Cerebellar nuclear complex (tissue), 1 donor: ENCODE measurements at places on chromosomes 12 and 14.

- DNase-seq = no peak
Measured at GRCh38 chr12:45231515-45232145, 15.7 kb downstream of the ANO6 start.

GRCh38 chr14:75452900-75453816 lies 25.3 kb downstream of the JDP2 start:
- DNase-seq = no peak

DNA sequence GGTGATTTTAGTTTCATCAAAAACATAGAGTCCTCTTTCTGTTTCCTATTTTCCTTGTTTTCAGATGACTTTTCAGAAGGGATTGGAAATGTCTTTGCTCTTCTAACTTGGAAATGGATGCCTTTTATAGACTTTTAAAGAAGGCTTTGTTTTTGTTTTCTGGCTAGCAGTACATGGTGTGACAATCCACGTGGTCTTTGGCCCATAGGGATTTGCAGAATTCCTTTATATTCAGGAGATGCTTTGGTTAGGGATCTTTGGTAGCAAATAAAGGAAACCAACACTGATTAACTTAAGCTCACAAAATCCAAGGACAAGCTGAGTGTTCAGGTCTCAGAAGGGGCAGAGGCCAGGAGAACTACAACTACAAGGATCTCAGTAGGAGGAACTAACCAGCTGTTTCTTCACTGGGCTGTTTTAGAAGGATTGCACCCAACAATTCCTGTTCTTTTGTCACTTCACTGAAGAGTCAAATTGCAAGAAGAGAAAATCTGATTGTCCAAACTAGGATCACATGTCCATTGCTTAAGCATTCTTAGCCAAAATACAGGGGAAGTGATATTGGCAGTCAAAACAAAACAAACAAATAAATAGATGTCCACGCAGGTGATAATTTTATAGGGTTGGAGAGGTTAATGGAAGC lies 58.6 kb upstream of the MANSC4 start:
- DNase-seq = no peak

GRCh38 chr14:50082308-50082742 lies 34.0 kb downstream of the VCPKMT start:
- no peak for DNase-seq

GRCh38 chr12:2681450-2682205 lies 113.1 kb upstream of the FKBP4 start:
- no peak for DNase-seq

DNA sequence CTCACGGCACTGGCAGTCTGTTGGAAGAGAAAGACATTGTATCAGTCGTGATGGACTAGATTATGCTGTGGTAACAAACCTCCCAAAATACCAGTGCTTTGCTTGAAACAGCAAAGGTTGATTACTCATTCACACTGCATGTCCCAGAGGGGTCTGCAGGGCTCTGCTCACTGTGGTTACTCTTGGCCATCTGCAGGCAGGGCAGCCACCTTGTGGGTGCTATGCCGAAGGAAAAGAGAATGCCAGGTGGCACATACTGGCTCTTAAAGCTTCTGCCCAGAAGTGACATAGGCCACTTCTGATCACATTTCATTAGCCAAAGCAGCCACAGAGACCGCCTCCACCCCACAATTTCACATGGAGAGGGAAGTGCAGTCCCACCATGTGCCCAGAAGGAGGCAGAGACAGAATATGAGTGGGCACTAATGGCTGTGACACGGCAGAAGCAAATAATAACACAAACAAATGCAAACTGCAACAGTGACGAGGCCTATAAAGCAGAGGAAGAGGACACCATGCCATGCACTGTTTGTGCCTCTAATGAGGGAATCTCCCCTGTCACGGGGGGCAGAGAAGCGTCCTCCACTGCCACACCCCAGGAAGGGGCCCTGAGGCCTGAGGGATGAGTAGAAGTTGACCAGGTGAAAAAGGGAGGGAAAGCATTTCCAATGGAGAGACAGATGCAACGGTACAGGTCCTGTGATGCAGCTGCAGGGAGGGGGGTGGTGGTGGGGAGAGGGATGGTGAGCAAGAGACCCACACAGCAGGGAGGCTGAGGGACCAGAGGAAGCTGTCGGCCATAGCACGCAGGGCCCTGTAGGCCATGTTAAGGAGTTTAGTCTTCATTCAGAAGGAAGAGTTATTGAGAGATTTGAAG lies 51.7 kb upstream of the KICS2 start:
- no peak for DNase-seq

GRCh38 chr14:60266021-60266937 lies 17.3 kb downstream of the PPM1A start:
- no peak for DNase-seq

- DNase-seq = no peak
Measured at GRCh38 chr14:52473557-52473956, 78.7 kb downstream of the TXNDC16 start.

DNA sequence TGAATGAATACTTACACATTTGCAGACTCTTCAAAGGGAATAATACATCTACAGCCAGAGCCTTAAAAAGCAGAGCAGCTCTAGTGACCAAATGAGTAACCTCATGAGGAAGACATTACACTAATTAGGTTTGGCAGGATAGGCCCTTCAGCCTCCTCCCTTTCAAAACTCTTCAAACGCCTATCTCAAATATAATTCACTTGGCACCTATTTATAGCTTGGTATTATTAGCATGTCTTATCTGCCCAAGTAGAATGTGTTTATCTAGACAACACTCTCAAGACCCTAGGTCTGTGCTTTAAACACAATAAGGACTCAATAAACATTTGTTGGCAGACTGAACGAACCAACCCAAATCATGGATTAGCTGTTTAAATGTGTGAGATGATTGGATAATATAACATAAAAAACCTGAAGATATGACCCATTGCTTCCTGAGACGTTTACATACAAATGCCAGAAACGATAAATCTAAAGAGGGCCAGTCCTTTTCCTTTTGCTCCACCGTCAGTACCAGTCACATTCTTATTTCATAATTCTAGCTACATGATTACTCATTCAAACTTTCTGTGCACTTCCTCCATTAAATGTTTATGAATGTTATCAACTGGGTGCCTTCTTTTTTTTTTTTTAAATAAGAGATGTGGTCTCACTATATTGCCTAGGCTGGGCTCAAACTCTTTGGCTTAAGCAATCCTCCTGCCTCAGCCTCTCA lies 123.3 kb downstream of the CEP83 start:
- DNase-seq = no peak

DNA sequence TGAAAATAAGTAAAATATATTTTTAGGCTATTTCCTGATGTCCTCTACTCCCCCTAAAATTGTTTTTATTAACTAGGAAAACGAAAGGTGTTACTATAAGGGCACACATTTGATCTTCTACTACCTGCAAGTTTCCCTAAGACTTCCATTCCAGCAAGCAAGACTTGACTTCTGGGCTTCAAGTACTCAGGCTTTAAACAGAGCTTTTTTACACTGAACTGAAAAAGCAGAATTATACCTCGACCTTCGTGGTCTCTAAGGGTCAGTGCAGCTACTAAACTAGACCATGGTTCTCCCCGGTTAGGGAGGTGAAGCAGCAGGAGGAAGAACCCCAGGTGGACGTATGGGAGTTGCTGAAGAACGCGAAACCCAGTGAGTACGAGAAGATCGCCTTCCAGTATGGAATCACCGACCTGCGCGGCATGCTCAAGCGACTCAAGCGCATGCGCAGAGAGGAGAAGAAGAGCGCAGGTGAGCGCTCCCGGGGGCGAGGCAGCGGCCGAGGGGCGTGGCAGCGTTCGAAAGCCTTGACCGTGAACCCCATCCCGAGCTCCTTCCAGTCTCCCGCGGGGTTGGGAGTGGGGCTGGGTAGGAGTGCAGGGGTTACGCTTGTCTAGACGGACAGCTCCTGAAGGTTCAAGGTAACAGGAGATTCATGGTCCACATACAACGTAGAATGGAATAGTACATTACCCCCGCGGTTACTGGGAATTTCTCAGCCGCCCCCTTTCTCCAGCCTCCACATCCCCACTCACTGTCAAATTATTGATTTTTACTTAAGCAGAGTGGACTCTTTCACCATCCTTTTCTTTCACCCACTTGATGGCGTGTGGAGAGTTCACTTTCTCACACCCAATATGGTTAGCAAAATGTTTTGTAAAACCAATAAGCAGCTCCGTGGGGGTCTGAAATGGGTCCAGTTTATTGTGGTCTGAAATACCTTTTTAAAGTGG lies 47.6 kb downstream of the MYBPC1 start:
- no peak for DNase-seq

GRCh38 chr14:103108749-103109207 lies 14.3 kb downstream of the EXOC3L4 start:
- no peak for DNase-seq

- no peak for DNase-seq
Measured at GRCh38 chr12:109387425-109388166, 39.9 kb downstream of the MYO1H start.

- no peak for DNase-seq
Measured at GRCh38 chr12:131592972-131593371, 117.9 kb upstream of the SFSWAP start.

DNA sequence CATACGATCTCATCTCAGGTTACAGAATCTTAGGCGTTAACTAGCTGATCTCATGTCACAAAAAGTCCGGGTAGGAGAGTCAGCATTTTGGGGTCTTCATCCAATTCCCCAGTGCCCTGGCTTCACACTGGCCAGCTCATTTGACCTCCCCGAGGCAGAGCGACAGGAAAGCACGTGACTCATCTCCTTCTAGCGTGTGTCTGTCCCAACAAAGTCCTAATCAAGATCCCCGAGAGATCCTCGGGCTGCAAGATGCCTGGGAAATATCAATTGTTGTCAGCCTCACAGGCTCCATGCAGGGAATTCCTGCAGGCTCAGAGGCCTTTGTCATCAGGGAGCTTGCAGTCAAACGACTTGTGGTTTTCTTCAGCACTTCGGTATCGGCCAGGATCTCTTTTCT lies 57.5 kb downstream of the ZNF664 start:
- DNase-seq = no peak

- DNase-seq = no peak
Measured at GRCh38 chr12:105569886-105570285, 239.4 kb downstream of the C12orf75 start.

GRCh38 chr14:102662636-102663430 lies 70.4 kb downstream of the RCOR1 start:
- no peak for DNase-seq

- DNase-seq = no peak
Measured at GRCh38 chr14:92538412-92538985, 24.9 kb downstream of the RIN3 start.

DNA sequence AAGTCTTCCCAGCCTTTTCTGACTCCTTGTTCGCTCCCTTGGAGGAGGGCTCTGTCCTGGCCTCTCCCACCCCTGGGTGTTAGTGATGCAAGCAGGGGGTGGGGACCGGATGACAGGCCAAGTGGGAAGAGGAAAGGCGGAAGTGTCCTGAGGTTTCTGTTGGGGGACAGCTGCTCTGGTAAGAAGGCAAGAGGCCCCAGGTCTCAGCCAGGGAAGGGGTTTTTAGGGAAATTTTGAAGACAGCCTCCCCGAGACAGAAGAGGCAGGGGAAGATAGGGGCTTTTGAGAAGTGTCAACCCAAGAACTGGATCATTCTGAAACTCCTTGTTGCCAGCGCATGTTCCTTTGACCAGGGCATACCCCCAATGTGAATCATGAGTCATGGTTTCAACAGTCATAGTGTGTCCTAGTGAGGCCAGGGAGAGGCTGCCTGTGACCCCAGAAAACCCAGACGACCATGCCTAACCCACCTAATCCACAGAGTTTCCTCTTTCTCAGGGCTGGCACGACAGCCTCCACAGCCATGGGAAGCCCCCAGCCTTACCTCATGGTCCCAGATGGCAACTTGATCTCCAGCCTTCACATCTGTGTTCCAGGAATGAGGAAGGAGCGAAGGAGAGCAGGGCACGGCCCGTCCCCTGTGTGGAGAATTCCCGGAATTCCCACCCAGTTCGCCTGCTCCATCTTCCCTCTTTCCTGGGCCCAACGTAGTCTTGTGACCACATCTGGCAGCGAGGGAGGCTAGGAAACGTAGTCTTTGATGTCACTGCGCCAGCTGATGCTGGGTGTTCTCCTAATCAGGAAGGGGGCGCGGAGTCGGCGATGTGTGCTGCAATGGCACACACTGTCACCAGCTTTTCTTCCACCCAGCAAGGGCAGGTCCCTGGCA lies 4.9 kb upstream of the GPR132 start:
- no peak for DNase-seq

- no peak for DNase-seq
Measured at GRCh38 chr12:21942377-21942703, 1.1 kb upstream of the ABCC9 start.

GRCh38 chr12:3913278-3913677 lies 40.1 kb upstream of the PARP11 start:
- no peak for DNase-seq

DNA sequence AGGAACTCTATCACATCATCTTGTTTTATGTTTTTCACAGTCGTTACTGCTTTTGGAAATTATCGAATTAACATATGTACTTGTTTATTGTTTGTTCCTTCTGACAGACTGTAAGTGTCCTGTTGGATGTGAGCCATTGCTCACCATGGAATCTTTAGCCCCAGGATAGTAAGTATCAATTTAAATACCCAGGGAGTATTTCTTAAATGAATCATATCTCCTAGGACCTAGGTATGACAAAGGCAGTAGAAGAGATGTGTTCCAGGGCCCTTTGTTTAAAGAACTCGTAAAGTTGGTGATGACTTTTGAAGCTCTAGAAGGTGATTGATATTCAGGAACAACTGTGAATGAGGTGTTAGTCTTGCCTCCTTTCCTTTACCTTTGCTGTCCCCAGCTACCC lies 30.3 kb upstream of the STRAP start:
- no peak for DNase-seq

GRCh38 chr12:49518914-49519573 lies 19.8 kb upstream of the KCNH3 start:
- DNase-seq = no peak

- no peak for DNase-seq
Measured at GRCh38 chr12:66269142-66269541, 33.2 kb upstream of the HELB start.

DNA sequence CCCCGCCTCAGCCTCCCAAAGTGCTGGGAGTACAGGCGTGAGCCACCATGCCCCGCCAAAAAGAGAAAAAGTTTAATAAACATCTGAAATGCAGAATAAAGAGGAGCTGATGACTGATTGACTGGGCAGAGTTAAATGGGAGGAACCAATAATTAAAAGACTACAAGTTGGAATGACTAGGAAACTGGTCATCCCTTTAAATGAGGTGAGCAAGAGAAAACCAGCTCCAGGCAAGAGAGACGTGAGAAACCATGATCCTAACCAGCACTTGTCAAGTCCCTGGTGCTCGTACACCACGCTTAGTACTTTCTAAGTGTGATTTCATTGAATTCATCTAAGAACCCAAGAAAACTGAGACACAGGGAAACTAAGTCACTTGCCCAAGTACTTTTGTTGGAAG lies 47.9 kb downstream of the MAP1LC3B2 start:
- DNase-seq = no peak
